ENCODE measurements at places on chromosomes 13 and 19.

GRCh38 chr19:39420769-39421168 is 8.3 kb downstream of the PLEKHG2 start:
- no peak for DNase-seq

- no peak for DNase-seq
Measured at GRCh38 chr19:41341669-41342490, 11.8 kb downstream of the TGFB1 start.

DNA sequence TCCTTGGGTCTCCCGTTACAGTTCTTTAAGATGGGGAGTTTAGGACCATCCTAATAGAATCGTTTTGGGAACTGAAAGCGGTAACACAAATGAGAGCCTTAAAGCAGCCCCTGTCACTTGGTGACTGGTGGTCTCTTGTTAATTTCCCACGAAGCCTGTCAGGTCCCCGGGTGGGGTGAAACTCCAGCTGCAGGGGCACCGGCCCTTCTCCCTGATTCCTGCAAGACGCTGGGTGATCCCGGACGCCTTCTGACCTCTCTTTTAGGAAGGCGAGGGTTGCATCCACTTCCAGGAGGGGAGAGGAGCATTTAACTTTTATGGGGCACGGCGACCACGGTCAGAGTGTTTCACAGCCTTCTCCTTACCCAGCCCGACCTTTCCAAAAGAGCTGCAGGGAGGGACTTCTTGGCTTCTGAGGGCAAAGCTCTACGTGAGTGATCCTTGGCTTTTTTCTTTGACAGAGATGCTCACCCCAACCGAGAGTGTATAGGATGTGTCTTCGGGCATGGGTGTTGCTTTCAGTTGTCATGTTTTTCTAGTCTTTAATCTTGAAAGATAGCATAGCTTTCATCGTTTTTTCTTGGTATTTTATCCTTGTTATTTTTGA is 688 bp downstream of the ZNF225 start:
- peak; percentile 13 for DNase-seq

- no peak for DNase-seq
Measured at GRCh38 chr13:72537395-72537780, 190.0 kb downstream of the MZT1 start.

DNA sequence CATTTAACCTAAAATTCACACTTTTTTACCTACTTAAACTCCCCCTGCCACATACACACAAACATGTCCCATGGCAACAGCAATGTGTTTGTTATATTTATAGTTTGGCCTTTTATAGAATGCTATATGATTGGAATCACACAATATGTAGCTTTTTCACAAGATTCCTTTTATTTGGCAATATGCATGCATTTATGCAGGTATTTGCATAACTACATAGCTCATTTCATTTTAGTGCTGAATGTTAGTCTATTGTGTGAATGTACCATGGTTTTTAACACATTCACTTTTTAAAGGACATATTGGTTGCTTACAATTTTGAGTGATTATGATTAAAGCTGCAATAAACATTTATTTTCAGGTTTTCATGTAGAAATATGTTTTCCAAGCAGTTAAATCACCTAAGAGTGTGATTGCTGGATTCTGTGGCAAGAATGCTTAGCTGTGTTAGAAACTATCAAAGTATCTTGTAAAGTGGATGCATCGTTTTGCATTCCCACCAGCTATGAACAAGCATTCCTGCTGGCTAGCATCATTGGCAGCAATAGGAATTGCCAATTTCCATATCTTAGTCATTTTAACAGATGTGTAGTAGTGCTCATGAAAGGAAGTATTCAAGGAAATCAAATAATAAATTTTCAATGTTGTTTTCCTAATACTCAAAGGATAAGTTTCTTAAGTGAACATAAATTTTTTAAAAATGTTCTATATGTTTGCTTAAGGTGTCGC is 557.0 kb downstream of the SLITRK1 start:
- no peak for DNase-seq

DNA sequence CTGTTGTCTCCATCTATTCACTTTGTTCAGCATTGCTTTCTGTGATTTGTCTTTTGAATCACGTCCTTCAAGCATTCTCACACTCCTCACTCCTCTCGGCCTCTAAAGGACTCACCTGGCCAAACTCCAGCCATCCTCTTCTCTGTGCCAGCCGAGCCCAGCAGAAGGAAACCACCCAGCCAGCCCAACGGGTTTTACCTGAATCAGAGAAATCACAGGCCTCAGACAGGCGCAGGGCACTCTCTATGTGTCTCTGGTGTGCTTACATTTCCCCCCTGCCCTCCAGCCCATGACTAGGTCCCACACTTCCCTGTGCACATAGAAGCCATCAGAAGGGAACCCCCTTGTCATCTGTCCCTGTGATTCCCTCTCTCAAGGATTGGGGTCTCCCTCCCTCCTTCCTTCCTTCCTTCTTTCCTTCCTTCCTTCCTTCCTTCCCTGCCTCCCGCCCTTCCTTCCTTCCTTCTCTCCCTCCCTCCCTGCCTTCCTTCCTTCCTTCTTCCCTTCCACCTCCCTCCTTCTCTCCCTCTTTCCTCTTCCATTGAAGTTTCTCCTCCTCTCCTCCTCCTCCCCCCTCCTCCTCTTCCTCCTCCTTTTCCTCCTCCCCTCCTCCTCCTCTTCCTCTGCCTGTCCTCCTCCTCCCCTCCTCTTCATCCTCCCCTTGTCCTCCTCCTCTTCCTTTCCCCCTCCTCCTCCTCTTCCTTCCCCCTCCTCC is 8.8 kb upstream of the ZNF541 start:
- DNase-seq: no peak

GRCh38 chr19:18603255-18603957 is 3.2 kb downstream of the CRLF1 start:
- peak; percentile 64 for DNase-seq

GRCh38 chr13:43145534-43146196 is 122.3 kb downstream of the DNAJC15 start:
- DNase-seq: no peak

GRCh38 chr13:26941345-26942174 is 181.0 kb upstream of the GPR12 start:
- DNase-seq: no peak

DNA sequence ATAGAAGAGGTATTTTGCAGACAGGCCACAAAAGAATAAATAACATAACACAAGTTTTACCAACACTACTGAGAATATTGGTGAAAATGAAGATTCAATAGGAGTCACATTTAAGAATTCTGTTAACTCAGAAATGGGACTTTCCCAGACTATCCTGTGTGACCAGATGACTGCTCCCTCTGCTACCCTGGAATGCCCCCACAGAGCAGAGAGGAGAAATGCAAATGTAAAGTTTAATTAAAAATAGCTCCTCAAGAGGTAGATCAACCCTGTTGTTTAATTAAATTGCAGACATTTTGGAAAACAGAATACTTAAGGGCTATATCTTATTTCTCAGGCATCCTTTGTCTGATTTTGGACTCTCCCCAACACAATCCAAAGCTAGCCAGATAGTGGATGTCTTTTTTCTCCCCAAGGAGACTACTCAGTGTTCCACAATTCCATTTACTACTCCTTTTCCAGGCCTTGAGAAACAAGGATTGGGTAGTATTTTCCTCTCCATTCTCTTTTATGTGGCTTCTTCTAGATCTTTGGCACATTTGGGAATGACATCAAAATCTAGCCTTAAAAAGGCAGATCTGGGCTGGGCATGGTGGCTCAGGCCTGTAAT is 104.7 kb upstream of the TSC22D1 start:
- peak; percentile 46 for DNase-seq

- no peak for DNase-seq
Measured at GRCh38 chr13:101845245-101846020, 393.0 kb downstream of the ITGBL1 start.

Measured in GM13977 (cell line).